Posterior vena cava (tissue), 2 donors: ENCODE measurements at places on chromosomes 7 and 10. TPM values are rescaled to one million over a fixed set of nuclear protein-coding genes. Genes with fewer than 3 reads are reported as not detected.

GRCh38 chr7:99929730-99930053 lies 272 bp upstream of the GJC3 start:
- no peak for DNase-seq

ACTL6B gene
- not detected for total RNA-seq

DNA sequence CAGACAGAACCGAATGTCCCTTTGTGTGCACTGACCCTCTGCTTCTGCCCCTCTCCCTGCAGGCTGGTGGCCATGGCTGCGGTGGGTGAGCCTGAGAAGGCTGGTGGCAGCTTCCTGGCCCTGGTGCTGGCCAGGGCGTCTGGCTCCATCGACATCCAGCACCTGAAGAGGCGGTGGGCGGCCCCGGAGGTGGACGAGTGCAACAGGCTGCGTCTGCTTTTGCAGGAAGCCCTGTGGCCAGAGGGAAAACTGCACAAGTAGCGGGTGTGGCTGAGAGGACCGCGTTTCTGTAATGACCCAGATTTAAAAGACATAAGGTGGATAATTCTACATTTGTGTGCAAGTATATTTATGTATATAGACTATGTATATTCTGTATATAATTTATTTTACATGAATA lies 89.2 kb downstream of the DYNC2I1 start:
- no peak for DNase-seq

GRCh38 chr7:103687272-103687671 lies 241.3 kb upstream of the SLC26A5 start:
- no peak for DNase-seq

WDR86 gene
- 6.2 TPM for total RNA-seq

- no peak for DNase-seq
Measured at GRCh38 chr10:73717556-73717955, 19.6 kb upstream of the AGAP5 start.
